ENCODE measurements at places on chromosomes 12 and 14.

GRCh38 chr12:53300187-53300586 lies 692 bp downstream of the MYG1 start:
- peak; percentile 71 for DNase-seq

GRCh38 chr12:93447555-93448290 lies 6.0 kb upstream of the UBE2N start:
- DNase-seq = no peak

DNA sequence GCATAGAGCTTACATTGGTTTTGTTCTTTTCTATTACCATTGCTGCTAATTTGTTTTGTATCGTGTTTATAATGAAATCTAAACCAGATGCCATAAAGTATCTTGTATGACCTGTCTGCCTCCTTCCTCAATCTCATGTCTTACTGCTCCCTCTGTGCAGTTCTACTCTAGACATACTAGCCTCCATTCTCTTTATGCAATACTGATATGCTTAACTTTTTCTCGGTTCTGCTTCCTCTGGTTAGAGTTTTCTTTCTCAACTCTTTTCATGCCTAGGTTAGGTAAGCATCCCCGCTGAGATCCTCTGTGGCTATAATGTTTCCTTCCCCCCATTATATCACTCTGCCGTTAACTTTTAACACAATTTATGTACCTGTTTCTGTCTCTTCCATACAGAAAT lies 852.3 kb downstream of the TRHDE start:
- no peak for DNase-seq

GRCh38 chr12:22625762-22626294 lies 857 bp downstream of the ETNK1 start:
- peak; percentile 77 for DNase-seq

- DNase-seq = no peak
Measured at GRCh38 chr12:91889910-91890309, 255.7 kb downstream of the BTG1 start.

- no peak for DNase-seq
Measured at GRCh38 chr12:87369161-87369560, 660.0 kb downstream of the C12orf50 start.

- DNase-seq = no peak
Measured at GRCh38 chr12:41466802-41467201, 278.7 kb downstream of the PDZRN4 start.

GRCh38 chr12:106814714-106815113 lies 40.2 kb downstream of the RIC8B start:
- DNase-seq = no peak

DNA sequence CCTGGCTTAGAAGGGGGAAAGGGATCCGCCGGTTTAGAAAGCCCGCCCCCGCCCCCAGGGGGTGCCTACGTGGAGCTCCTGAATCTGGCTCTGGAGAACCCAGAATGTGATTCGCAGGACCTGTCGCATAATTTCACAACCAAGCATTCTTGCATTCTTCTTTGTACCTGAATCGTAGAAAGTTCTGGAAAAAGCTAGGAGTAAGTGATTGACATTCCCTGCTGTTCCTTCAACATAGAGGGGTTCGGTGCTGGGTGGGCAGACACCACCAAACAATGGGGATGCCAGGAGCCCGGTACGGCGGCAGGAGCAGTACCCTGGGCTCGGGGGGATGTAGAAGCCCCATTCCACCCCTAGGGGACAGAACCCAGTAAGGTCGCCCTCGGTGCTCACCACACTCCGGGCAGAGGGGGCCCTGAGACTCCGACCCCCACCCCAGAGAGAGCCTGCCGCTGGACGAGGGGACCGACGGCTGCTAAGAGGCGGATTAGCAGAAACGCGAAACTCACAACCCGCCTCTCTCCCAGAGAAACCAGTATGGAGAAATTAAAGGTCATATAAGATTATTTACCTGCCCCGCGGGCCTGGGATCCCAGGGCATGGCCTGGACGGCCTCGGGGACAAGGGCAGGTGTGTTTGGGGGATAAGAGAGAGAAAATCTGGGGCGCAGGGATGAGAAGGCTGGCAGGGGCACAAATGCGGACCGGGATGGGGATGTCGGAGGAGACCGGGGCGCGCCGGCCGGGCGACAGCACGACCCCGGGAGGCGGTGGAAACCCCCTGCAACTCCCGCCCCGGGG lies 520 bp downstream of the CSRP2 start:
- DNase-seq = peak; percentile 52

Data from RKO (cell line).